Activated naive CD4-positive, alpha-beta T cell treated with anti-CD3 and anti-CD28 coated beads, Interleukin-2, amount 50 U/mL, for 72 hours (primary cell): ENCODE measurements at places on chromosomes 11 and 22. TPM values are rescaled to one million over a fixed set of nuclear protein-coding genes. Genes with fewer than 3 reads are reported as not detected.

MS4A3 gene
- not detected for total RNA-seq

DSCAML1 gene
- 2.5 TPM for total RNA-seq

C11orf87 gene
- total RNA-seq: not detected

LRRC32 gene
- total RNA-seq: 0.43 TPM

EFEMP2 gene
- 41.8 TPM for total RNA-seq

SCGB2A2 gene
- not detected for total RNA-seq

OR52I2 gene
- not detected for total RNA-seq

CCDC81 gene
- total RNA-seq: 2.6 TPM

DUSP8 gene
- 1.1 TPM for total RNA-seq

DNA sequence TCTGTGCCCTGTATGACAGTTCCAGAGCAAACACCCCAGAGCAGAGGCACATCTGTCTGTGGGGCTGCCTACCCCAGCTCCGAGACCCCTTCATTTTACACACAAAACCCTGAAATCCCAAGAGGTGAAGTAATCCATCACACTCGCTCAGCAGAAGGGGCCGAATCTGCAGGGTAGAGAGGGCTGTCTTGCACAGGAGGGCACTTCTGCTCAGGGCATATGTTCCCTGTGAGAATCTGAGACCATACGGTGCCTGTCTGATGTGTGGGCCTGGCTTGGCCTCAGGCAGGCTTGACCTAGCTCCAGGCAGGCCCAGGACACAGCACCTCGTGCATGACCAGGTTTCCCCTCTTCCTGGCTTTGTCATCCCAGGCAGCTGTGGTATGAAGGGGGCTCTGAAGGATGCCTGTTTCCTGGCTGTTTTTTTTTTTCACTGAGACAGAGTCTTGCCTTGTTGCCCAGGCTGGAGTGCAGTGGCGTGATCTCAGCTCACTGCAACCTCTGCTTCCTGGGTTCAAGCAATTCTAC, 37.2 kb downstream of the GRIK4 start:
- DNase-seq: no peak

DNA sequence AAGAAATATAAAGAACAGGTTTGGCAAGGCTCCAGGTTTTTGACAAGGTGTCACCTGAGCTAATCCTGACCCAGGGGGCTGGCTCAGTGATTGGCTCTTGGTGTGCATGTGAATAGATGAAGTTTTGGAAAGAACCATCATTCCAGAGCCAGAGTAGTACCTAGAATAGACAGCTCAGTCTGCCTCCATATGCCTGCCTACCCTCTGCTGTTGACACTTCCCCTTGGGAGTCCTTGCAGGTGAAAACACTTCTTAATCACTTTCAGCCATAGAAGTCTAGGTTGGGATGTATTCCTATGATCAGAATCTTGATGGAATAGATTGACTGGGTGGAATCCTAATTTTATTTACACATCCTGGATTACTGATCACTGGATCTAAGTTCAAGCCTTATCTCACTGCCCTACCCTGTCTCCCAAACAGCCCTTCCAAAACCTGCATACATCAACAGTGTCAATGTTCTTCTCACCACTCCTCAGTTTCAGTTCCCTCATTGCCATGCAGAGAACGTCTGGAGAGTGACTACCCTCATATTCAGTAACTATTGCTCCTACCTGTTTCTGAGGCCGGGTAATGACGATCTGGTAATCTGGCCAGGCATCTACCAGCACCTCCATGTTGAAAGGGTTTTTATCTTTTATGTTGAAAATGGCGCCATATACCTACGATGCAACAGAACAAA, 6.7 kb downstream of the GLYATL2 start:
- no peak for DNase-seq

DNA sequence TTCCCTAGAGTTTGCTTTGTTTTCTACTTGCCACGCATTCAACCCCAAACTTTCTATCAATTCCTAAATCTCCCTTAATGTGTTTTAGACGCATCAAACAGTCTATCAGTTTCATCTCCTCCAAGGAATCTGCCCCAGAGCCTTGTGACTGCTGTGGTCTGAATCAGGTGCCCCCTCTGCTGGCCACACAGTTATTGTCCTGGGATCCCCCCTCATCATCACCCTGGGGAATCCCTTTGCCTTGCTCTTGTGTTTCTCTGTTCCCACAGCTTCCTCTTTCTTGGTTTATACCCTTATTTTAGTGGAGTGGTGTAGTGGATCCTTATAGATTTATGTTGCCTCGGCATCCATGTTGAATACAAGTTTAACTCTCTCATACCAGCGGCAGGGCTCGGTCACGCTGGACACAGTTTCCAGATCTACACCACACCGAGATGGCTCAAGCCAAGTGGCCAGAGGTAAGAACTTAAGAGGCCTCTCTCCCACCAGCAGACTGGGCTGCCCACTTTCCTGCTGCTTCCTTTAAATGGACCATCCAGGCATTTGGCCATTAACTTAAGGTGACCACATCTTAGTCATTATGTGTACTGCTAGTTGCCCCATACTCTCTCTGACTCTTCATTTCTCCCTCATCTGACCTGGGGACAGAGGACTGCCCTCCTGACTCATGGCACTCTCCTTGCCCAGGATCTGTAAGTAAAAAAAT, 8.2 kb downstream of the UPB1 start:
- peak; percentile 59 for DNase-seq

GRCh38 chr11:117519170-117519569, 191.5 kb downstream of the CEP164 start:
- DNase-seq: no peak

DNA sequence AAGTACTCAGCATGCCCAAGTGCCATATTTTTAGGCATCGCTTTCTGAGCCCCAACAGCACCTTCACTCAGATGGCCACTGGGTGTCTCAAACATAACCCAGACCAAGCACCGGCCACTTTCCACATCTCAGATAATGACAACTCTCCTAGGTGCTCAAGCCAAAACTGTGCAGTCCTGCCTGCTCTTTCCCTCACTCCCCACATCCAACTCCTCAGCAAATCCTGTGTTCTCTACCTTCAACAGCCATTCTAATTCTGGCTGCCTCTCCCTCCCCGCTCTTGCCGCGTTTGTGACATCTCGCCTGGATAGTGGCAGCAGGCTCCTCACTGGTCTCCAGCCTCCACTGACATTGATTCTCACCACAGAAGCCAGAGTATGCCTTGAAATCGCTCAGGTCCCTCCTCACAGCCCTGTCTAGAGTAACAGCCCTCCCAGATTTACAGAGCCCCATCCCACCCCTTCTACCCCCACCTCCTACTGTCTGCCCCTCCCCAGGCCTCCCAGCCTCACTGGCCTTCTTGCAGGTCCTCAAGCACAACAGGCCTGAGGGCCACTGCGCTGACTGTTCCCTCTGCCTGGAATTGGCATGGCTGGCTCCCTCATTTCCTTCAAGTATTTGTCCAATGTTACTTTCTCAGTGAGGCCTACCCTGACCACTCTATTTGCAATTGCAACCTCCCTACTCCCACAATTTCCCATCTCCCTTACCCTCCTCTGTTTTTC, 1.3 kb upstream of the PHETA2 start:
- no peak for DNase-seq

DNA sequence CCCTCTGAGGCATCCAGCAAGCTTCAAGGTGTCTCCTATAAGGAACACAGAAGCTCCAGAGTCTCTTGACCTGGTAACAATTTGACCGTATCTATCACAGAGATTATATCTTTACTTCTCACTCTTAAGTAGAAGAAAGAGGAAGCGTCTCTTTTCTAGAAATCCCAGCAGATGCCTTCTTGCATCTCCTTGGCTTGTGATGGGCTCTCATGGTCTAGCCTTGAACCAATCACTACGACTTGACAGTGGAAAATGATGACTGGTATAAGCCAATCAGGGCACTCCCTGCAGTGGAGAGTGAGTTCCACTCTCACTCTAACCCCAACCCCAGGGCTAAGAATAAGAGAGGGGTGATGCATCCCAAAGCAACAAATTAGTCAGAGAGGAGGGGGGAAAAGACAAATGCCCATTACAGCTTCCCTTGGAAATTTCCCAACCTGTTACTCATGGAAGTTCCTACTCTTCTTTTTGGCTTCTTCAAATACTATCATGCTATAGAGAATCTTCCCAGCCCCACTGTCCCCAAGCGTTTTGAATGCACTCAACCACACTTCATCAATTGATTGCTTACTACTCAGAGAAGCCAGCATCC, 293.5 kb downstream of the MN1 start:
- no peak for DNase-seq

GRCh38 chr22:37054056-37054395, 2.5 kb downstream of the KCTD17 start:
- DNase-seq: no peak

GRCh38 chr22:19290400-19291217, 910 bp downstream of the CLTCL1 start:
- peak; percentile 32 for DNase-seq

- DNase-seq: no peak
Observed at GRCh38 chr11:78927511-78927910, 352.8 kb upstream of the NARS2 start.

DNA sequence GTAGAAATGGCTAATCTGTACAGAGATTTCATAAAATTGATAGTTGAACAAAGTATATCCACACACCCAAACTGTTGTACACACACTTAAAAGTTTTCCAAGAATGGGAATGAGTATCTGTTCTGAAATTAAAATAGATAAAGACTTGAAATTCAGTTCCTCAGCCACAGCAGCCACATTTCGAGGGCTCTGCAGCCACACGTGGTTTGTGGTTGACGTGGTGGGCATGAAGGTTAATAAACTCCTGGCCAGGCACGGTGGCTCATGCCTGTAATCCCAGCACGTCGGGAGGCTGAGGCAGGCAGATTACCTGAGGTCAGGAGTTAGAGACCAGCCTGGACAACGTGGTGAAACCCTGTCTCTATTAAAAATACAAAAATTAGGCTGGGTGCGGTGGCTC, 24.0 kb downstream of the TPST2 start:
- no peak for DNase-seq

- DNase-seq: peak; percentile 34
Observed at GRCh38 chr11:35337136-35337913, 82.0 kb downstream of the SLC1A2 start.

- DNase-seq: no peak
Observed at GRCh38 chr11:105137286-105137685, 2.3 kb downstream of the CARD18 start.

- no peak for DNase-seq
Observed at GRCh38 chr11:106277484-106277883, 200.0 kb downstream of the AASDHPPT start.

GRCh38 chr11:107858217-107859070, at the start of gene SLC35F2:
Gene SLC35F2, minus strand, starts transcription at chr11:107858787. Its CDS starts 20 bp downstream, at chr11:107858767.
- peak; percentile 73 for DNase-seq

DNA sequence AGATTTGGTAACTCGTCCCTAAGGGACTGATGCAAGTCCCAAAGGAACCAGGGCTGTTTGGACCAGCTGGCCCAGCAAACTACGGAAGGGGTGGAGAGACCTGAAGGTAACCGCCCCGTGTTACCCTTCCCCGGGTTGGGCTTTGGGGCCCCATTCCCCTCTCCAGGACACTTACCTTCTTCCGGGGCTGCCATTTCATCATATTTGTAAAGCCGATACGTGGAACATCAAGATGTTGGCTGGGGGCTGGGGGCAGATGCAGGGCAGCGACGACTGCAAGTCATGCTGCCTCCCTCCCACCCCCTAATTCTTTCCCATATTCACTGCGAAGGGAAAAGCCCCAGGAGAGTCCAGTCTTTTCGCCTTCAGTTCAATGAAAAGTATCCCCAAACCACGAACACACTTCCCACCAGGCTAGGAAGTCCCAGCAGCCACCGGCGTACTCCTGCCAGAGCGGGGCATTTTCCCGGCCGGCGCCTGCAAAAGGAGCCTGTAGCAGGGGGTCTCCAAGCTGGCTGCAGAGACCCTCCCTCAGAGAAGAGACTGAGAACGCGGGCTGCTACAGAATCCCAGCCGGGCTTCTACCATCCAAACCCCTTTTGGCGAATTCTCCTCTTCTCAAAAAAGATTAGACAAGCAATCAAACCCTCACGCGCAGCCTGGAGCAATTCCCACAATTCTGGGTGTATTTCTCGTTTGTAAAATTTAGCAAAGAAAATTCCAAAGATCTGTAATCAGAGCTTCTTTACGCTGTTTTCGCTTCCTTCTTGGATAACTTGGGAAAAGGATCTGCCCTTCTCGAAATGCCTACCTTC, 236.7 kb downstream of the TTC28 start:
- no peak for DNase-seq

DNA sequence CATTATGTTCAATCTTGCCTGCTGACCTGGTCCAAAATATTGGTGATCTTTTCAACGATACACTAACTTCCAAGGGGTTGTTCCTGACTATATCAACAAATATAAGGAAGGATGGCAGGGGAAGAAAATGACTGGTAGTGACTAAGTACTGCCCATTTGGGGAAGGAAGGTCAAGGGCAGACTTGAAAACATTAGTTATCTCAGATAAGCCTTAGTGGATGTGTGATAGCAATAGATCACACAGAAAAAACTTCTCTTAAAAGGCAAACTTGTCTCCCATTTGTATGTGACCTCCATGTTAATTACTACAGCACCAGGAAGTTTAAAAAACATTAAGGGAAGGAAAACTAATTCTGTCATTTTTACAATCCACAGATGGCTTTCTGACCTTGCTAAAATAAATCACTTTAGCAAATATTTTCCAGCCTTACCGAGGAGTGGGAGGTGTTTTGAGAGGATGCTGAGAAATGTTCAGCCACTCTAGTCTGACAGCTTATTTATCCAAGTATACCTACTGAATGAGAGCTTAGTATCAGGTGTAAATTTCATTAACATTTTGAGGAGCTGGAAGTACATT, 88.2 kb upstream of the DDI1 start:
- no peak for DNase-seq

GRCh38 chr11:4578624-4579023, 2.9 kb upstream of the OR52I2 start:
- no peak for DNase-seq

DNA sequence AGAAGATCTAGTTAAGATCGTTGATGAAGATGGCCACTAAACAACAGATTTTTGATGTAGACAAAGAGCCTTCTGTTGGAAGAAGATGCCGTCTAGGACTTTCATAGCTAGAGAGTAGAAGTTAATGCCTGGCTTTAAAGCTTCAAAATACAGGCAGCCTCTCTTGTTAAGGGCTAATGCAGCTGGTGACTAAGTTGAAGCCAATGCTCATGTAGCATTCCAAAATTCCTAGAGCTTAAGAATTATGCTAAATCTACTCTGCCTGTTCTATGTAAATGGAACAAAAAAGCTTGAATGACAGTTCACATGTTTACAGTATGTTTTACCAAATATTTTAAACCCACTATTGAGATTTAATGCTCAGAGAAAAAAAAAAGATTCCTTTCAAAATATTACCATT, 492.6 kb downstream of the CNTN5 start:
- DNase-seq: no peak

GRCh38 chr22:22425783-22426624, 82.5 kb downstream of the ZNF280B start:
- no peak for DNase-seq

GRCh38 chr11:118918128-118918685, 7.5 kb downstream of the BCL9L start:
- DNase-seq: no peak

- no peak for DNase-seq
Observed at GRCh38 chr11:15944460-15944859, 411.9 kb downstream of the SOX6 start.
